Activated CD8-positive, alpha-beta memory T cell treated with anti-CD3 and anti-CD28 coated beads, Interleukin-2, amount 10 ng/mL, durations not matched to agents 7 days and 5 days (primary cell): ENCODE measurements at places on chromosomes 12 and 14.

DNA sequence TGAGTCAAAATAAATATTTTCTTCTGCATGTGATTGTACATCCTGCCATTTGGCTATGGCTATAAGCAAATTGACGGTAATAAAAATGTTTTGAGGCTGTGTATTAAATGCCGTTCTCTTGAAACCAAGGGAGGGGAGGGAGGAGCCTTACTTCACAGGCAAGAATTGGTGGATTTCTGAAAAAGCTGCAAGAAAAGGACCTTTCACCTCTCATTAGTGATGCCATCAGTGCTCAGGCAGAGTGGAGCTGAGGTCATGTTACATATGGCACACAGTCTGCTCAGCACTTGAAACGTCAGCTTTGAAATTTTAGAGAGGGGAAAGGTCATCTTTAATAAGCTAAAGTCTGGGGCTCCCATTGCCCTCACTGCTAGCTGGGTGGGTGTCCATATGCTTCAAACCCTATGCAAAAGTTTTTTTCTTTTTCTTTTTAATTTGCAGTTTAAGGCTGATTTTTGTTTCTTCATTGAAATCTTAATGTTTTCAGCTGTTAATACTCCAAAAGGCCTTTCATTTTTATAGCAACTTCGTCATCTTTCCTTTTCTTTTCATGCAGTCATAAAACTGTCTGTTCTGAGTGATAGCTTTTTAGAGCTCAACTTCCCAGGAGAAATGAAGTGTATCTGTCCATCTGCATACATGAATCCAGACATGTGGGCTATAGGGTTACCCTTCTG lies 9.8 kb upstream of the SIX1 start:
- no peak for DNase-seq

- no peak for DNase-seq
These were observed 59.8 kb downstream of the ACTN1 start for GRCh38 chr14:68919129-68919927.

DNA sequence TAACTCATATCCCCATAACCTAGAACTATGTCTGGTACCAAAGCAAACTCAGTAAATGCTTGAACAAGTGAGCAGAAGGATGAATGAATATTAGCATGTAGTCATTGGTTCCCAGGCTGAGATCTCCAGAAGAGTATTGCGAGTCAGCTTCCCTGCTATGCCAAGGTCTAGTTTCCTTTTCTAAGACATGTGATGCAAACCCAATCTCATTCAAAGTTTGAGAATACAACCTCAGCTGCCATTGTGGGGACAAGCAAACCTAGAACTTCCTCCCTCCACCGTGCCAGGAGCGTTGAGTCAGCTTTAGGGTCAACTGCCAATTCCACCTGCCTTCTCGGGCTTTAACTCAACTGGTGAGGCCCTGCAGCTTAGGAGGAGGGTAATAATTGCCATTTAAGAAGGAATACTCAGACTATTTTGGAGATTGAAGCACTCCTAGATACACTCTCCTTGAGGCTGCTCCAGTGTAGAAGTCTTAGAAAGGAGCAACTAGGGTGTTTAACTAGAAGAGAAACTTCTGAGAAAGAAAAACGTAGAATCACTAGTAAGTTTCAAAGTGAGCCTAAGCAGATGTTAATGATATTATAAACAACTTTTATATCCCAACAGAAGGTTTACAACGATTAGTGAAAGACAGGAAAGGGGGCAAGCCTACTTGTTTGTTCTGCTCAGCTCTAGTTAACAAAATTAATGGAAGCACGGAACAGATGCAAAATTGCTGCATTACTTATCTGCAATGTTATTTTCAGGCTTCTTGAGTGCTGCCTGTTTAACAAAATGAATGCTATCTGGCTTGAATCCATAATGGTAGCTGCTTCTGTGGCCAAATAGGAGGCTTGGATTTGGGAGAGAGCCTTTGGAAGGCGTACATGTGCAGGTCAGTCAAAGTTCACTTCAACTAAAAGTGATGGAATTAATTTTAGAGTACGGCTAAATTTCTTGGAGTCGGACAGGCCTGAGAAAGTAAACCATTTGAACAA lies 96.9 kb downstream of the HELB start:
- DNase-seq: peak; percentile 46

DNA sequence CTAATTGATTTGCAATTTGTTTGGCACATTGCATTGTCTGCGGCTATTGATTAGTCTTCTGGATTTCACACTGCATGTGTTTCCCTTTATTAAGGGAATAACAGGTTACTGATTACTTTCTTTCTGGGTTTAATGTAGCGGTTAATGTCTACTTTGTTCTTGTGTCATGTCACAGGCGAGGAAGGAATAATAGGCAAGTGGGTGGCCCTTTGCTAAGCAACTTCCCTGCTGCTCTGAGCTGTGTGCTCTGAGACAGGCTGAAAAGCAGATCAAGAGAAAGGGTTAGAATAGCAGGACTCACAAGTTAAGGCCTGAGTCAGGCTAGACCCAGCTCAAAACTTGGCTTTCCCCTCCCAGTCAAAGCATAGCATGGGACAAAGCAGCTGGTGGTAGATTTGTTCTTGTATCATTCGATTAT lies 77.2 kb downstream of the NKX2-1 start:
- DNase-seq: no peak

DNA sequence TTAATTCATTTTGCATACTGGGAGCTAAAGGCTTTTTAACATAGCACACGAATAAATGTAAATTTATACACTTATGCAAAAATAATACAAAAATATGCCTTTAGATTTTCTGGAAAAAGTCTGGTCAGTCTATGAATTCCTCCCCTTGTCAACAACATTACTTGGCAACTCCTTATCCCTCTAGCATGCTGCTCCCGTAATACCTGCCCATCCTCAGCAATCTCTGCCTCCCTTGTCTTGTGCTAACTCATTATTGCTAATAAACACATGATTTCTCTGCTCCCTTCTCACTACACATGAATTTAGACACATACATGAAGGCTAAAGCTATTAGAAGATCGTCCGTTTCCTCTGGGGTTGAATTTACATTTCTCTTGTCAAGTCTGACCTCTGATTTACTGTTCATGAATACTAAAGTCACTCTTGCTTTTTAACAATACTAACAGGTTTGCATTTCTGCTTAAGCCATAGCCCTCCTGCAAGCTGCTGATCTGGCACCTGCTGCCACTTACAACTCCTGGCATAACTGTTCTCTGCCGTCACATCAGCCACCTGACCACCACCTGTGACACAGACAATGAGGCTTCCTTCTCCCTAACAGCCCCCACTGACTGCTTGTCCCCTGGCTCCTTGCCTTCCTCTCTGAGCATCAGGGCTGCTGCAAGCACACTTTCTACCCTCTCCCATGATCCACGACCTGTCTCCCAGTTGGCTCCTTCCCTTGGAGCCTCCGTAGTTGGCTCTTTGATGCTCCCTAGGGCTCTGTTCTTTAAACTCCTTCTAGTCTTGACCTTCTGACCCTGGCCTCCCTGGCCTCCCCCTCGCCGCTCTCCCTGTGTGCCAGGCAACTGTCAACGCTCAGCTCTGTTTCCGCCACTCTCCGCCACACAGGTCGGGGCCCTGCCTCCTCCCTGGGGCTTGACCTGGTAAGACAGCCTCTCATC lies 177.6 kb downstream of the CALM1 start:
- no peak for DNase-seq

DNA sequence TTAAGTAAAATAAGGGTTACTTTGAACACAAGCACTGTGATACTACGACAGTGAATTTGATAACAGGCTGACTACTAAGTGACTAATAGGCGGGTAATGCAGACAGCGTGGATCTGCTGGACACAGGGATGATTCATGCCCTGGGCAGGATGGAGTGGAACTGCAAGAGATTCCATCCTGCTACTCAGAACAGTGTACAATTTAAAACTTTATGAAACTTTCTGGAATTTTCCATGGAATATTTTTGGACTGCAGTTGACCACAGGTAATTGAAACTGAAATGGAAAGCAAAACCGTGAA lies 46.0 kb downstream of the YEATS4 start:
- no peak for DNase-seq

DNA sequence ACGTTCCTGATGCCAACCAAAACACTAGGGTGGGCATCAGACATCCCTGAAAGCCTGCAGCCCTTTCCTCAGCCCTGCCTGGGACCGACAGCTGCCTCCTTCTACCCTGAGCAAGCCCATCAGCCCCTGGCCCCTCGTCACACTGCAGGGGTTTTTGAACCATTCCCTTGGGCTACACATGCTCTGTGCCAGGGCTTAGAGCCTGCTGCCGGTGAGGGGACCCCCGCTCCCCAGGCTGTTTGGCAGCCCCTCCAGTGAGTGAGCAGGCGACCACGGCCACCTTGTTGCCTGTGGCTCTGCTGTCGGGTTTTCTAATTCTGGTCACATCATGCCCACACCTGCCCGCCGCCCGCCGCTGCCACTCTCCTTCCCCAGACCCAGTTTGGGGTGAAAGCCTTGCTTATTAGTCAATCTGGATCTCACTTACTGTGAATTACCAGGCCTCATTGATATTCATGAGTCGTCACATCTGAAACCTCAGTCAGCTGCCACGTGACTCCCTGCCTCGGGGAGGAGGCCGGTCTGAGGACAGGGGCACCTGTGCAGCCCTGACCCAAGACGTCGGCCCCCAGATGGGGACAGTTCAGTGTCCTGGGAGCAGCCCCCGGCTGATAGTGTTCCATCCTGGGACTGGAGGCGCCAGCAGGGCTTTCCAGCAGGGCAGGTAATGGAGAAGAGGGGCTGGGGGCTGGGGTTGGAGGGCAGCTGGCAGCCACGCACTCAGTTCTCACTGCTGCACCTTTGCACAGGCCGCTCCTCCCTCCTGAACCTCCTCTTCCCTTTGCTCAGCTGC lies 163.0 kb downstream of the RBM19 start:
- DNase-seq: no peak

DNA sequence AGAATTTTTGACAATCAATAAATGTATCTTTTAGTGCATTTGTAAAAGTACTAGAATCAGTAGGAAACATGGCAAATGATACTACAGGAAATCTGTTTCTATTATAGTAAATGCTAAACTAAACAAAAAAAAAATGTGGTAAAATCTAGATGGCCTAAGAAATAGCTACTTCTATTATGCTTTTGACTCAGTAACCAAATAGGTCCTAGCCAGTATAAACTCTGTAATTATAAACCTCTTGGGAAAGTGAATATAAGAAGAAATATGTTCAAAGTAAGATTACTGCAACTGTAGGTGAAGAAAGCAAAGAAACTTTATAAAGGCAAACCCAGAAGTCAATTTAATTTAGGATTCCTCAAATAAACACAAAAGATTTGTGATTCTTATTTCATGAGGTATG lies 581.2 kb downstream of the LRFN5 start:
- no peak for DNase-seq

- DNase-seq: peak; percentile 87
These were observed 4.7 kb upstream of the TTC7B start for GRCh38 chr14:90820958-90821357.

GRCh38 chr12:67573566-67573965 lies 75.0 kb upstream of the DYRK2 start:
- no peak for DNase-seq

DNA sequence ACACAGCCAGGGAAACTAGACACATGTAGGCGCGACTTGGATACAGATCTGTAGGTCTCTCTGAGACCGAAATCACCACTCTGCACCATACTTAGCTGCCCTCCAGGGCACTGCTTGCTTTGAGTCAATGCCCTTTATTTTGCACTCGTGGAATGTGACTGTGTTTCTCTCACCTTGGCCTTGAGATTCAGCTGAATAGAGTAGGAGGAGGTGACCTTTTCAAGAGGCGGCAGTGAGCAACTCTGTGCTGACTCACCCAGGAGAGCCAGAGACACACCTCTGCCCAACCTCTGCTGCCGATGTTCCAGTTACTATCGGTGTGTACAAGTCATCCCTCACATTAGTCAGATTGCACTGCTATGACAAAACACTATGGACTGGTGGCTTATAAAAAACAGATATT lies 583.4 kb downstream of the VRK1 start:
- peak; percentile 76 for DNase-seq

DNA sequence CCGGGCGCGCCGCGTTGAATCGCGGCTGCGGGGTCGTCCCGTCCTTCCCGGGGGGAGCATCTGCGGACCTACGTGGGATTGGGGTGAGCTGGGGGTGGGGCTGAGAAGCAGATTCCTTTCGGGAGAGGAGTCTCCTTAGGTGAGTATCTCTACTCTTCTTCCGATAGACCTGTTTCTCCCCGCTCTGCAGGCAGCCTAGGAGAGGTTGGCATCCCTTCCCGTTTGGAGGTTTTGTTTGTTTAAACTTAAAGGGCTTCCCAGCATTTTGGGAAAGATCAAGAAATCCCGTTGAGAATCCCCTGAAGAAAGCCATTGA lies 411 bp downstream of the TTLL5 start:
- DNase-seq: no peak

GRCh38 chr12:54195737-54196347 lies 7.1 kb upstream of the SMUG1 start:
- no peak for DNase-seq

- DNase-seq: no peak
These were observed 13.0 kb upstream of the NUDT14 start for GRCh38 chr14:105193916-105194782.

GRCh38 chr14:43765474-43765873 lies 741.6 kb downstream of the FSCB start:
- no peak for DNase-seq
